ENCODE measurements at places on chromosomes 12 and 14.

DNA sequence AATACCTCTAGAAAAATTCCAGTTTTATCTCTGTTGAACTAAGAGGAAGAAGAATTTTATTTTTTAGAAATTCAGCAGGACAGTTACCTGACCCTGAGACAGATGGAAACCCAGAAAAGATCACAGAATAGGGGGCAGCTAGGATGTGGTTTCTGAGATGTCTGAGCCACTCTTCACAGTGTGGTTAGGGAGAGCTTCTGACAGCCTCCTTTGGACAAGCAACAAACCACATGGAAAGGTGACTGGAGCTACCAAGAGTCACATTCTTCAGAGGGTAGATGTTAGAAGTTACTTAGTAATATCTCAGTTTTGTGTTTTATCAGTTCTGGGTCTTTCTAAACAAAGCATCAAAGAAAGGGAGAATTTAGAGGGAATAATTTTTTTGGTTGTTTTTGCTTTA lies 117.3 kb upstream of the NAP1L1 start:
- no peak for DNase-seq

DNA sequence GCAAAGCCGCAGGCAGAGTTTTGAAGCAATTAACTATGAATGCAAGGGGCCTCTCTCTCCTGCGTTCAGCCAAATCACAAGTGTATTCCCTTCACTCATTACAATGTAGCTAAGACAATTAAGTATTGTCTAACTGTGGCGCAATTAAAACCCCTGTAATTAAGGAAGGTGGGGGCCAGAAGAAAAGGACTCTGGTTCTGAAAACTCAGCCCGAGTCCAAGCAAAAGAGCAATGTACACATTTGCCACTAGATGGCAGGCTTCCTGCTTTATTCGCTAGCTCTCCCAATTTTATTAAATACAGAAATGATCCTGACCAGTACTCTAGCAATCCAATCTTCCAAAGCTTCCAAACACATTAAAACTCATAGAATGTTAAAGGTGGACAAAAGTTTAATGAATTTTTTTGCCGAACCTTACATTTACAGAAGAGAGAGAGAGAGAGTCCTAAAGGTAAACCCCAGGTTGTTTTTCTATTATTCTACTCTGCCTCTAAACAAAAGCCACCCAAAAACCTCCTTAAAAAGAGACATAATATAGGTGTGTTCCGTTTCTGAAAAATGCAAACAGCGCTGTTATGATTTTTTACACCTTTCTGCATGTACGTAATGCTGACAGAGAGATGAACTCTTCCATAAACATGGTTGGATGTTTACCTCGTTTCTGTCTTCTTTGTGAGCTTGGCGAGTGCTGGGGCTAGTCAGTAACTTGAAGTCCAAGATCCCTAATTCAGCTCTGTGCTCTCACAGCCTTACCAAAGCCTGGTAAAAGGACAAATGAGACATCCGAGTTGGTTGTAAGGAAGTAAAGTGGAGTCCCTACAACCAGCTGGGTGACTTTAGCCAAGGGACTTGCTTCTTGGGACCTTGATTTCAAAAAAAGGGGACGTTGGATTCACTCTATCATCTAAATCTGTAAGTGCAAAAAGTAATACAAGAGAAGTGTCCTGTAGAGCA lies 50.9 kb upstream of the VASH1 start:
- peak; percentile 14 for DNase-seq

GRCh38 chr14:62914025-62914424 lies 131.2 kb downstream of the KCNH5 start:
- no peak for DNase-seq

DNA sequence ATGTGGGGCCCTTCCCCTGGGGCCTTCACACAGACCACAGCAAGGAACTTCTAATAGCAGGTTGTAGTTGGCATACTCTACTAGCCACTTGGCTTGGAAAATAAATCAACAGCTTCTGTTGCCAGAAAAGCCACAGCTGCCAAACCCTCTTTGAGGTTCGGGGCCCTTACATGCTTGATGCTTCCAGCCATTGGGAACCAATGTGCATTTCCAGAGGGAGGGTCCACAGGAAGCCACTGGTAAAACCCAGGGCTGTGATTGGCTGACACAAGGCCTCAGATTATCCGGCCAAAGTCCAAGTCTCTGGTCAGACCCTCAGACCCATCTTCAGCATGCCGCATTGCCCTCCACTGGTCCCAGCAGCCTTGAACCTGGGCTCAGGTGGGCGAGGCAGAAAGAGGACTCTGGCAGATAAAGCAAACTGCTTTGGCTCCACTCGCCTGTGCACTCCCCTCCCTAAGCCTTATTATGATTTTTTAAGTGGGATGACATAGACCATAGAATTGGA lies 214.4 kb downstream of the BCL11B start:
- no peak for DNase-seq

DNA sequence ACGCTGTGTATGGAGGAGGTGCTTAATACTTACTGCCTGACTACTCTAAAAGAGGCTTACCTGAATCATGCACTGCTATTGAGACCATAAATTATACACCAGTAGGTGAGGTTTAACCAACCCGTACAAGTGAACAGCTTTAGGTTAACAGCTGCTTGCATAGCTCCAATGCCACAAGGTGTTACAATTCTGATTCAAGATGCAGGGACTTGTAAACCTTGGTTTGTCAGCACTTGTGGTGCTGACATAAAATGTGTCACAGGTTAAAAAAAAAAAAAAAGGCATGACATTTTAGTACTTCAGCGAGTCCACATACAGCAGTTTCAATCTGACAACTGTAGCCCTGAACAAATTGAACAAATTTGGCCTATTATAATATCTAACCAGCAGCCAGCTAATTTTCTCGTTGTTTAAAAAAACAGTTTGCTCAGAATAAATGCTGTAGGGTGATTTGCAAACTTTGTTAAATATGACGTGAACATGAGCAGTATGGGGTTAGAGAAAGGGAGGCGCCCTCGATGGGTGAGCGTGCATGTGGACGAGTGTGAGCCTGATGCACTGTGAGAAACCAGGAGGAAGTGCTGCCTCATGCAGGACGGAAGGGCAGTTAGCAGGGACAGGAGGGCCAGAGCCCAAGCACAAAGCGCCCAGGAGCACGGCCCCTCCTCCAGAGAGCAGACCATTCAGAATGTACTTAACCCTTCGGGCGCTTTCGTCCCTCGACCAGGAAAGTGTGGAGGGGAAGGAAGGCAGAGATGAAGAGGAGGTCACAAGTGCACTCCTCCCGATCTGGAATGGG lies 44.7 kb downstream of the TCHP start:
- DNase-seq = no peak

- DNase-seq = no peak
Measured at GRCh38 chr12:112236786-112237185, 111.4 kb downstream of the TRAFD1 start.

GRCh38 chr12:4372653-4373052 lies 6.9 kb downstream of the FGF23 start:
- no peak for DNase-seq

DNA sequence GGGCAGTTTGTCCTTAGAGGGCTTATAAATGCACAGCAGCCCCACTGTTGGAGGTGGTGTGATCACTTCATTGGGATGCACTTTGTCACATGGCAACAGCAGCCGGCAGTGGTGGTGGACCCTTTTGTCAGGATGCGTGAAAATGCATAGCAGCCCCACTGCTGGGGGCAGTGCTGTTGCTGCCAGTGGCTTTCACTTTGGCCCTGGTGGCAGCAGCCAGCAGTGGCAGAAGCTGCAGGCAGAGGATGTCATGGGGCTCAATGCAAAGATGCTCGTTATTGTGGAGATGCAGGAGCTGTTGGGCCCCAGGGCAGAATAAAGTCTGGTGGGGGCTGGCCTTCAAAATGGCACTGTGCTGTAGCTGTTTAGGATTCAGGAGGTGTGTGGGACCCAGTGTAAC lies 173.0 kb upstream of the DAAM1 start:
- no peak for DNase-seq

DNA sequence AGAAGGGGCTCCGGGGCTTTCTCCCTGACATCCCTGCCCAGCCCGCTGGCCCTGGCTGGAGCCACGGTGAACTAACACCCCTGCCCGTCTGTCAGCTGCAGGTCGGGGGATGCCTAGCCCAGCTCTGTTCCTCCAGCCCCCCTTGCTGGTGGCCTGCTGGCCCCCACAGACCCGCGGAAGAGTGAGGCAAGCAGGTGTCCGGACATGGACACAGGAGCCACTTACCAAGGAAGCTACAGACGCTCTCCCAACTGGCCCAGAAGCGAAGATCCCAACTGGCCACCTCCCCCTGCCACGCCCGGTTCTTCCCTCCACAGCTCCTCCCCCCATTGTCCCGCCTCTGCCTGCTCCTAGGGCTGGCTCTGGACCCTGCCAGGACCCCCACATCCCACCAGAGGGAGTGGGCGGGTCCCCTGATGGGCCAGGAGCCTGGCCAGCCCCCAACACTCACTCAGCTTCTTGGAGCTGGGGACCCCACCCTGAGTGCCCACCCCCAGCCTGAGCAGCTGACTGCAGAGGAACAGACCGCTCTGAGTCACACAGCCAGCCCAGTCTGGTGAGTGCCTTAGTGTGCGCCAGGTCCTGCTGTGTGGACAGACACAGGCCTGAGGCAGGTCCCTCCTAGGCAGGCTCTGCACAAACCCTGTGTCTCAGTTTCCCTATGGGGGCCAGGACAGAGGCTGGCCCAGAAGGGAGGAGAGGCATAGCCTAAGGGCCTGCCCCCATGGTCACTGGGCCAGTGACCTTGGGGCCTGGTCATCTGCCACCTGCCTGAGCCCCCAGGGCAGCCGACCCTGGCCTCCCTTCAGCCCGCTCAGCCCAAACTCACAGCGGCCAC lies 7.7 kb downstream of the AHNAK2 start:
- DNase-seq = no peak

GRCh38 chr12:2344885-2345284 lies 292.1 kb downstream of the CACNA1C start:
- no peak for DNase-seq

DNA sequence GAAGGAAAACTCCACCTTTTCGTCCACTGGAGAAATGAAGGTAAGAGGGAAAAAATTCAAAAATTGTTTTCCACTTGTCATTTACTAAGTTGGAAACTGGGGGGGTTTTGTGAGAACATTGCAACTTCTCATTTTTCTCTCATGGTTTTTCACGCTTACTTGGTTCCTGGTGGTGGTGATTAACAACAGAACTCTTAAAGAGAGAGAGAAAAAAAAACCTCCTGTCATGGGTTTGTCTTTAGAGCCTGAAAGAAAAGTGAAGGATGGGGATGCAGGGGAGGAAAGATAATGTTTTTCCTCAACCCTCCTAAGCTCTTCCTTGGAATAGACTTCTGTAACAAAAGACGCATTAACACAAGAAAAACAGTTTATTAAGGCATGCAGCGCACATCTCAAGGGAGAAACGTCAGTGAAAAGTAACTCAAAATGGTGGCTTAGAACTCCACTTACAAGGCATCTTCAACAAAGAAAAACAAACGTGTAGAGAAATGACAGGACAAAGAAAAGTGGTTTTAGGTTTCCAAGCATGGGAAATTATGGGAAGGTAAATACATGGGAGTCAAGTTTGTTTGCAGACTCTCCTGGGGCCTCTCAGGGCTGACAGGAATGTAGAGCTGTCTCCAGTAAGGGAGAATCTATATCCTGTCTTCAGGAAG lies 81.9 kb upstream of the ATF7IP start:
- DNase-seq = no peak

- DNase-seq = no peak
Measured at GRCh38 chr12:72889791-72890190, 617.6 kb downstream of the TRHDE start.

- no peak for DNase-seq
Measured at GRCh38 chr14:51246032-51246431, 6.0 kb downstream of the TMX1 start.

DNA sequence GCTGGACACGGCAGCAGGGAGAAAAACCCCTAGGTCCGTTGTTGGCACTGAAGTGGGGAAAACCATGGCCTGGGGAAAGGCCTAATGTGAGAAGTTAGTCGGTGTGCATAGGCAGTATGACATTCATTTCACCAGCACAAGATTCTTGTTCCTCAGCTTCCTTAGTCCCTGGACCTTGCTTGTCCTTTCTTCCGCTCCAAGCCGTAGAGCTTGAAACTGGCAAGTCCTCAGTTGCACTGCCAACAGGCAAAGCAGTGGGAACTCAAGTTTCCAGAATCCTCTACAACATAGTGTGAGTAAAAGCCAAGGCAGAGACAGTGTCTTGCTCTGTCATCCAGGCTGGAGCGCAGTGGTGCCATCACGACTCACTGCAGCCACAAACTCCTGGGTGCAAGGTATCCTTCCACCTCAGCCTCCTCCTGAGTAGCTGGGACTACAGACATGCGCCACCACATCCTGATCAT lies 138.5 kb upstream of the AMIGO2 start:
- DNase-seq = peak; percentile 77

DNA sequence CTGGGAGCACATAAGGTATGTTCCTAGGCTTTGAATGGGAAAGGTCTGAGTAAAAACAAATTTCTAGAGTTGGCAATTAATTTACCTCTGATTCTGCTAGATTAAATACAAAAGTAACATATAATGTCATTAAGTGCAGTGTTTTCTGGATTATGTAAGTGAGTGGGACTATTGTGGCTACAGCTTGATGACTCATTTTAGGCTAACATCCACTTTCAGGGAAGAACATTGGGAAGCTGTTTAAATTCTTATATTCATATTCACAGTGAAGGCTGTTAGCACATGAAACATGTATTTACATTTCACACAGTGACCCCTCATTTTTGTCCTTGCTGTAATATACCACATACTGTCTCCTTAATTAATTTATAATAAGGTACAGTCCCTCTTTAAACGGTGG lies 13.2 kb upstream of the BMAL2 start:
- no peak for DNase-seq

GRCh38 chr12:19402743-19403431 lies 36.4 kb upstream of the AEBP2 start:
- DNase-seq = no peak

- DNase-seq = no peak
Measured at GRCh38 chr12:91577586-91578539, 395.2 kb upstream of the DCN start.

DNA sequence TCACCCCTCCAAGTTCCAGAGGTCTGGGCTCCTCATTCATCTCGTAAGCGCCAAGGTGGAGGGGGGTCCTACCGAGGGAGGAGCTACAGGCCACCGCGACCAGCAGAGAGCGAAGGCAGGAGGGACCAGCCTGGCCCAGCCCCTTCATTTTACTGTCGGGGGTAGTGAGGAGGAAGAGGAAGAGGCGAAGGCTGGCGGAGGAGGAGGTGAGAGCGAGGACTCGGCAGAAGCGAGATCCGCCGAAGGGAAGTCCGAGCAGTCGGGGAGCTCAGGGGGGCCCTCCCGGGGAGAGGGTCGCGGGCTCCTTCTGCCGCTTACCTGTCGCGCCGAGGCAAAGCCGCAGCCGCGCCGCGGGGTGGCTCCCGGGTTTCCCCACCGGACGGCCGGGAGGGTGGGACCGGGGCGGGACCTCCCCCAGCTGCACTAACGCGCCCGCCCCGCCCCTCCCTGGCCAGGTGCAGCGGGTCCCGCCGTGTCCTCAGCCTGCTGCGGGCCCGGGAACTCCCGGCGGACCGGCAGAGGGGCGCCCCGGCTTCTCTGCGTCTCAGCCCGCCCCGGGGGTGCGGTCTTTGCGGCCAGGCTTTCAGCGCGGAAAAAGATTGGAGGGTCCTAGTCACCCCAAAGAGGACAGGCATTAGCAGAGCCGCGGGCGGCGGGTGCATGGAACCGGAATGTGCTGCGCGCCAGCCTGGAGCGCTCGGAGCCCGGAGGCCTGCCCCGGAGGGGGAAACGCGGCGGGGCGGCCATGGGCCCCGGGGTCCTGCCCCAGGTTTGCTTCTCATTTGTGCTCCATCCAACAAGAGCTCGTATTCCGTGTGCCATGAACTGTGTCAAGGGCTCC lies at the start of gene GALNT6:
TSS of gene GALNT6 (minus strand) at position 124 of the 841 bp plus-strand sequence. CDS start 11,625 bp downstream, outside the sequence.
- DNase-seq = peak; percentile 79

- DNase-seq = no peak
Measured at GRCh38 chr12:6059221-6059620, 65.2 kb downstream of the VWF start.

GRCh38 chr12:27821259-27821973 lies 41.4 kb upstream of the MANSC4 start:
- DNase-seq = peak; percentile 45
